ENCODE measurements at places on chromosomes 7 and 10.
A peak's percentile ranks its signal among the peaks of the same experiment; 100 is the strongest.

DNA sequence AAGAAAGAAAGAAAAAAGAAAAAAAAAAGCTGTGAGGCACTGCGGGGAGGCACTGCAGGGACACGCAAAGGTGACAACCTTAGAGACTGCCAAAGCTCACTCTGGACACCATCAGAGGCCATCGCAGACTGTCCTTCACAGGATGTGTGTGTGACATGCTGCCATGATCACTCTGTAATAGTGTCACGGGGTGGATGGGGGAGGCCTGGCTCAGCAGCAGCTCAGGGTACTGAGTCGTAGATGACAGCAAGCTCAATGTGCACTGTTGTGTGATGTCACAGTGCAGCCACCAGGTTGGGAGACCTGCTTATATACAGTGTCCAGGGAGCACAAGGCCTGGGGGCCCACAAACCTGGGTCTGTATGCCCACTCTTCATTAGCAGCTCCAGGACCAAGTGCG lies 83.3 kb downstream of the SLIT1 start:
- DNase-seq = no peak

DNA sequence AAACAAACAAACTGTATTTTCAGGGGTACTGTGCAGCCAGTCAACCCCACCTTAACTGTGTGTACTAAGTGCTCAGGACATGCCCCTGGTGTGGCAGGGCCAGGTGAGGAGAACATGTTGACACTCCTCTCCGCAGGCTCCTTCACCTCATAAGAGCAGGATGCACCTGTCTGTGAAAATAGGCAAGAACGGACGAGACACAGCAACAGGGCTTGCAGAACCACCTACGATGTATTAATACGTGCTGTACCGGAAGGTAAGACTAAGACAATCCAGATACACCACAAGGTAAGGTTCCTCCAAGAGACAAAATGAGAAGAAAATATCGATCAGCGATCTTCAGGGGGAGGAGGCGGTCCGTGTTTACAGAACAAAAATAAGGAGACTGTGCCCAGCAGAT lies 65.8 kb upstream of the CAMK2B start:
- no peak for DNase-seq

DNA sequence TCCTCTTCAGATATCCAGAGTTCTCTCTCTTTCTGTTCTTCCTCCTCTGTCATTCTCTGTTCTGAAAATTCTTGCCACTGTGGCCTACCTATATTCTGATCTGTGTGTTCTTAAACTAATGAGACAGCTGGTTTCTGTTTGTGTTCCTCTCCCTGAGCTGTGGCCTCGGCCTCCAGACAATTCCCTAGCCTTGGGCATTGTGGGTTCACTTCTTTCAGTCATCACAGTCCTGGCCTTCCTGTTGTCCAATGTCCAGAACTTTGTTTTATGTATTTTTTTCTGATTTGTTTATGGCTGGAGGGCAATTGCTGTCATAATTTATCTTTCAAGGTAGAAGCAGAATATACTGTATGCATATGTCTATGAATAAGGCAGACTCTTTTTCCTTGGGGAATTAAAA lies 173.2 kb upstream of the MTPN start:
- DNase-seq = no peak

GRCh38 chr7:149293338-149293737 lies 31.3 kb downstream of the ZNF783 start:
- DNase-seq = no peak

- DNase-seq = peak; percentile 4
Measured at GRCh38 chr7:3722396-3722922, 421.4 kb downstream of the SDK1 start.

- peak; percentile 2 for DNase-seq
Measured at GRCh38 chr10:21494191-21495001, 31.1 kb downstream of the SKIDA1 start.

DNA sequence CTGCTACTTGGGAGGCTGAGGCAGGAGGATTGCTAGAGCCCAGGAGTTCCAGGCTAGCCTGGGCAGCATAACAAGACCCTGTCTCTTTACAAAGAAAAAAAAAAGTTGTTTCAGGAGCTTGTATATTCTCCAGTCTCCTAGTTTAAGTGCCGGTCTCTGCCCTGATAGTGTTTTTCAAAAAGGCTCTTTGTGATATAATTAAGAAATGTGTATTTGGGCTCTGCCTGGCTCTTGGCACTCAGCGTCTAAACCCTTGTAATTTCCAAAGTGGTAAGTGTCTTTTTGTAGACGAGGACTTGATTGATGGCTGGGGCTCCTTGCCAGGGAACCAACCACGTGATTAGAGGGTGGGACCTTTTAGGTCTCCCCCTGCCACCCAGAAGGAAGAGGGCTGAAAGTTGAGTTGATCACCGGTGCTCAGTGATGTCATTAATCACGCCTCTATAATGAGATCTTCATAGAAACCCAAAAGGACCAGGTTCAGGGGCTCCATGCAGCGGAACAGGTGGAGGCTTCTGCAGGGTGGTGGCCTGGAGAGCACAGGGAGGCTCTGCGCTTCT lies 4.4 kb downstream of the EIF3B start:
- DNase-seq = no peak

- DNase-seq = peak; percentile 74
Measured at GRCh38 chr10:15209827-15210509, 41.5 kb upstream of the NMT2 start.

GRCh38 chr7:107232568-107233090 lies 63.8 kb downstream of the HBP1 start:
- DNase-seq = no peak

DNA sequence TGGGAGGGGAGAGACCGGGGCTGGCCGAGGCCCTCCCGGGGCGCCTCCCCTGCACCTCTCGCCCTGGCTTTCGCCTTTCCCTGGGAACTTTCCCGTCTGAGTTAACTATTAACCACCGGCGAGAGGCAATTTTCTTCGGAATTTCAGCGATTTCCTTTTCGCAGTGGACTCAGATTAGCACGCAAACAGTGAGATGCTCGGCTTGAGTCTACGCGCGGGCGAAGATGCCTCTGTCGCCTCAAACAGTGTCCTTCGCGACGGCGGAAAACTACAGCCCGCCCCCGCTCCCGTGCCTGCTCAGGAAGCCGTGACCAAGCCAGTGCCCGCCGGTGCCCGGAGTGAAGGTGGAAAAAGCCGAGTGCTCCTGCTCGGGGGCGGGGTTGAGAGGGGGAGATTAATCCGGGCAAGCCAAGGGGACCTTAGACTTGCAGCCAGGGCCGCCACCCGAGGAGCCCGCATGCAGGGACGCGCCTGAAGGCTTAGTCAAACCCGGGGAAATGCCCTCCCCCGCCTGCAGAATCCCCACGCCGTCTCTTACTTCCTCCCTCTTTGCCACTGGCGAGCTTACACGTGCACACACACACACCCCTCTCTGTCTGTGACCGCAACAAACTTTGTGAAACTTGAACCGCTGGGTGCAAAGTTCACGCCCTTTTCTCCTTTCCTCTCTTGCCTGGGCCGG lies 14.5 kb upstream of the PAX2 start:
- peak; percentile 36 for DNase-seq

- no peak for DNase-seq
Measured at GRCh38 chr10:11901833-11902475, 78.8 kb downstream of the PROSER2 start.

DNA sequence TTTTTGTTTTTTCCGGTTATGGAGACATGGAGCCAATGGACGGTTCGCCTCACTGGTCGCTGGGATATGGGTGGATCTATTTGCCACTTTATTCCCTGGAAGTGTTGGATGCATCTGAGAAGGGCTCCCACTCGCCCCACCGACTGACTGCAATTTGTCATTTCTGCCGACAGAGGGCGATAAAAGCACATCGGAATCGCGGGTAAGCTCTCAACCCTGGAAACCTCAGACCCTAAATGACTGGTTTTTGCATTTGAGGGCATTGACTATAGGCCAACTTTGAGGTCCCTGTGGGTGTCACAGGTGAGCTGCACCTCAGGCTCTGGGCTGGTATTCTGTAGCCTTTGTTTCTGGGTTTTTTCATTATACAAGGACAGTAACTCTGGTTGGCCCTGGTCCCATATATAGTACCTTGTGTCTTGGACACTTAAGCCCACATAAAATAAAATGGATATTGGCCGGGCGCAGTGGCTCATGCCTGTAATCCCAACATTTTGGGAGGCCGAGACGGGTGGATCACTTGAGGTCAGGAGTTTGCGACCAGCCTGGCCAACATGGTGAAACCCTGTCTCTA lies 11.9 kb upstream of the OPALIN start:
- DNase-seq = peak; percentile 31

DNA sequence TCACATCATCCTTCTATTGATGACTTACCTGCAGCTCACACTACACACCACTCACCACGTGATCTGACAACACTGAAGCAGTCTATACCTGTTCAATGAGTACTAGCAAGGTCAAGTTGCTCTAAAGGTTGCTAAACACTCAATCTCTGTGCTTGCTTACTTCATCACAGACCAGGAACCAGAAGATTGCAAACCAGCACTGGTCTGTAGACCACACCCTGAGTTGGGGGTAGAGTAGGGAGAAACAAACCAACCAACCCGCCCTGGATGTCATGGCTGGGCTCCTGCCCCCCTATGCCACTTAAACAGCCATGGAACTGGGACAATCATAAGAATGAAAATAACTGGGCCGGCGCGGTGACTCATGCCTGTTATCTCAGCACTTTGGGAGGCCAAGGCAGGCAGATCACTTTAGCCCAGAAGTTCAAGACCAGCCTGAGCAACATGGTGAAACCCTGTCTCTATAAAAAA lies 19.6 kb downstream of the DLG5 start:
- DNase-seq = no peak

GRCh38 chr7:105838627-105839231 lies 37.7 kb downstream of the ATXN7L1 start:
- no peak for DNase-seq

GRCh38 chr7:78616539-78616938 lies 818.0 kb downstream of the PHTF2 start:
- no peak for DNase-seq

DNA sequence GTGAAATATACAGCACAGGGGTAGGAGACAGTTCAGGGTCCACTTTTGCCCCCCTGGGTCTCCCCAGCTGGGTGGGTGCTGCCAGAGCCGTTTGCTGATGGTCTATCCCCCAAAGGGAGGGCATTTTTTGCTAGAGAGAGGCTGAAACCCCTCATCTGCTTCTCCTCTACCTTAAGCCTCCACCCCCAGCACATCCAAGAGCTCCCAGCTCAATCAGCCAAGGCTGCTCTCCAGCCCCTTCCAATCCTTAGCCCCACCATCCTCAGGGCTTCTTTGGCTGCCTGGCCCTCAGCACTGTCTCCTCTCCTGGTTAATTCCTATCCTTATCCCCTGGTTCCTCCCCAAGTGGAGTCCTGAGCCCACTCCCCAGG lies 153.1 kb downstream of the AOAH start:
- DNase-seq = no peak
